ENCODE measurements at places on chromosomes 2 and 18.

DNA sequence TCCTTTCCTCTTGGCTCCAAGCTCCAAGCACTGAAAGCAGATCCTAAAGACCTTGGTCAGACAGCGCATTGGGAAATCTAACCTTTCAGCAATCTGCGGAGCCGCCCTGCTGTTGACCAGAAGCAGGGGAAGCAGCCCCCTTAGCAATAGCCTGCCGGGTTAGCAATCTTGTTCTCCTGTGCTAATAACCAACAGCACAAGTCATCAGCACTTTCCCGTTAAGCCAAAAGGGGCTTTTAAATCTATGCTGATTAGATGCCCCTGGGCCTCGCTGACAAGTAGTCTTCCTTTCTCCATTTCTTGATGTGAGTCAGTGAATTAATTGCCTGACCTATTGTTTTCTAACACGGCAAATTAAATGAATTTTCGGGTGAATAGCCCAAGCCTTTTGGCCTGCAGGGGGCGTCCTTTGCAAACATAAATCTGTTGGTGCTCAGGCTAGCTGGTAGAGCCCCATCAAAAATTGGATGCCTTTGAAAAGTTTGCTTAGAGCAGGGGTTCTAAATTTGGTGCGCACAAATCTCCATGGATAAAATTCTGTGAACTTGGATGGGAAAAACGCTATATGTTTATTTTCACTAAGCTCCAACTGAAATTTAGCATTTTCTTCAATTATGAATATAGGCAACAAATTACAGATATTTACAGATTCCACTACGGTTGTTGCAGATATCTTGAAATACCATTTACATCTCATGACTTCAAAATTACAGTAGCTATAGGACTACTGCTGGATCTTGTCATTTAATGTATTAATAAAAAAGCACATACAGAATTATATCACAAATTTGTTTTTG lies 24.6 kb downstream of the MAIP1 start:
- DNase-seq, result peak; percentile 63

DNA sequence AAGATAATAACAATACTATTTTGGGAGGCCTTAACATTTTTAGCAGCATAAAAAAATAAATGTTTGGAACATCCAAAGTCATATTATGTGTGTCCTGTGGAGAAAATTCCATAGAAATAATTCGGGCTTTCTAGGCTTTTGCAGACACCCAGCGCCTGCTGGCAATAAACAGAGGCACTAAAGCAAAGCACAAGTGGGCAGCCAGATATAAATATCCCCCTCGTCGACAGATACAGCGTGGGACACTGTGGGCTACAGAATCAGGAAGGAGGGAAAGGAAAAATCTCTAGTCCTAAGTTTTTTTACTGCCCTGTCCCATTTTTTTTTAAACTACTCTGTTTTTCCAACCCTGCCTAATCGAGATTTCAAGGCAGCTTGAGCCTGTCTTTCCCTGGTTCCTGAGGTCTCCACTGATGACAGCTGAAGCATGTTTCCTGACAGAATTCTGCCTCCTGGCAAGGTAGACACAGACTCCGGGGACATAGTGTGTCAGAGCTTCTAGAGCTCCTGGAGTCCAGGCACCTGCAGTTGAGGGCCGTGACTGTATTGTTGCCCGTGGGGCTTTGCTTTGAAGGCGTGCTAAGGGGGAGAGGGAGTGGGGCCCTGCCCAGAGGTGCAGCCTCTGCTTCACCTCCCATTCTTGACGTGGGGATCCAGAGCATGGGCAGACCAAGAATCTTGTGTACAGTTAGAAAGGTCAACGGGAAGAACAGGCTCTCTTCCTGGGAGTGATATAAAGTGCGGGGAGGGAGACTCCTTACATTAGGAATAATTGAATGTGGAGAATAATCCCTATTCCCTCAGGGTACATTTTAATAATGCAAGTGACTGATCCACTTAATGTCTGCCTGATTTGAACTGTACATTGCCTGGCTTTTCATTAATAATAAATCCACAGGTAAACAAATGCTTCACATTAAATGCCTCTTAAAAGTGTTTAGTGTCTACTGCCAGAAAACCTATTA lies 232.3 kb downstream of the DCC start:
- DNase-seq, result no peak

GRCh38 chr2:44553456-44553855 lies 191.7 kb downstream of the CAMKMT start:
- no peak for DNase-seq

- no peak for DNase-seq
Observed at GRCh38 chr2:239630618-239631286, 229.9 kb upstream of the HDAC4 start.

DNA sequence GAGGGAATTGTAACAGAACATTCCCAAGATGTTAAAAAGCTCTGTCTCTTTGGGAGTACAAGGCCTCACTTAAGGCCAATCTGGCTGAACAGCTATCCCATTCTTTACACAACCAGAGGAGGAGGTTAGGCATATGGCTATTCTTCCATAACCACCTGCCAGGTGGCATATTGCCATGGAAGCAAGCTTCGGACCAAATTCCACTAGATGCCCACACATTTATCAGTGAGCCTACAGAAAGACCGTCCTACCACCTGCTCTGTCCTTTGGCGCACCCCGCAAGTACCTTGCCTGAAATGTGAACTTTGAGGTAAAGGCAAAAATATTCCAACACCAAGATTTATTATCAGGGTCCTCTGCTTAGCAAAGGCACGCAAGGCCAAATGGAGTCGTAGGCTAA lies 519.9 kb upstream of the TNP1 start:
- DNase-seq, result no peak

DNA sequence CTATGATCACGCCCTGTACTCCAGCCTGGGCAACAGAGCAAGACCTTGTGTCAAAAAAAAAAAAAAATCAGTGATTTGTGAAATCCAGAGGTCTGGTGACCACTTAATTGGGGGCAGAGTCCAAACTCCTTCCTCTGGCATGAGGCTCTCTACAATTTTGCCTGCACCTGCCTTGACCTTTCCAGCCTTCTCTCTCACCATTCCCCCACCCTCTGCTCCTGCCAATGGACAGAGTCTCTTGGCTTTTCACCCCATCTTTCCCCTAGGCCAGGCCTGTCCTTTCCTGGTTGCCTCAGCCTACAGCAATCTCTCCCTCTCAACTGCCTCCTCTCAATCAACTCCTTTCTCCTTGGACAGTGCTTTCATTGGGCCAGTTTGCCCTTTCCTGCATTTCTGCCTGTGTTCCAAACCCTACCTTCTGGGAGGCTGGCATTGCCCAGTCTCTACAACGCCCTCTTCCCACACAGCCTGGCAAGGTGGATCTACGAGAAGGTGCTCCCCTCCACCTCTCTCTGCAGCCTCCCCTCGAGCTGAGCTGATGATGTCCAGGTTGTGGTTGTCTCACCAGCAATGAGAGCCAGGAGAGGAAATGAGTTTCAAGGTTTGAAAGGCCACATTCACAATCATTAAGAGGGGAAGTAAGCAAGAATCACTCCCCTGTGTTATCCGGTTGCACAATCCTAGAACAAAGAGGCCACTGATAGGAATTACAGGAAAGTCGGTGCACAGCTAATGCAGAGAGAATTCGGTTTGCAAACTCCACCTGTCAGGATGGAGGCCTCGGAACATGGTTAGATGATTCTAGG lies 39.5 kb upstream of the NPAS2 start:
- DNase-seq, result no peak

- no peak for DNase-seq
Observed at GRCh38 chr2:95275601-95276243, 1.5 kb downstream of the PROM2 start.

GRCh38 chr18:50697509-50697908 lies 122.3 kb downstream of the MRO start:
- no peak for DNase-seq

- no peak for DNase-seq
Observed at GRCh38 chr2:218366621-218367414, 10.2 kb downstream of the CATIP start.

- no peak for DNase-seq
Observed at GRCh38 chr2:50922506-50922905, 109.4 kb downstream of the NRXN1 start.

Data from HEK293T (cell line).